ENCODE measurements at places on chromosomes 7 and 10. TPM values are rescaled to one million over a fixed set of nuclear protein-coding genes. Genes with fewer than 3 reads are reported as not detected.
A peak's percentile ranks its signal among the peaks of the same experiment; 100 is the strongest.

Gene ANKRD7
- total RNA-seq, result 0.59 TPM

DNA sequence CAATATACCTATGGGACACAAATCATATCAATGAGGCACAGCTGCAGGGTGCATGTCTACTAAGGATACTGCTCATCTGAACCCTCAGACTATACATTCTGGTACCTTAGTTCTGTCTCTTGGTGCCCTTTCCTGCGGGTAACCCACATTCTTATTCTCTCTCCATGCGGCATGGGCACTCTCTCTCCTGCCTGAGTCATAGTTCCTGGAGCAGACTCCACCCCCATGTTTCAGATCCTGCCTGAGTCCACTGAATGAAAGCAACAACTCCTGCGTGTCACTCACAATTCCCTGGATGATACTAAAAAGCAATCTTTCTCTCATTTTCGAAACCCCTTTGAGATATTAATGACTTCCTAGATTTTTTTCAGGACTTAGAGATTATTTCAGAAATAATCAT lies 653.1 kb upstream of the C7orf33 start:
- no peak for DNase-seq

GRCh38 chr7:50857804-50858489 lies 75.3 kb upstream of the GRB10 start:
- DNase-seq, result peak; percentile 54

GRCh38 chr10:110268971-110269370 lies 35.7 kb downstream of the SMNDC1 start:
- no peak for DNase-seq

DNA sequence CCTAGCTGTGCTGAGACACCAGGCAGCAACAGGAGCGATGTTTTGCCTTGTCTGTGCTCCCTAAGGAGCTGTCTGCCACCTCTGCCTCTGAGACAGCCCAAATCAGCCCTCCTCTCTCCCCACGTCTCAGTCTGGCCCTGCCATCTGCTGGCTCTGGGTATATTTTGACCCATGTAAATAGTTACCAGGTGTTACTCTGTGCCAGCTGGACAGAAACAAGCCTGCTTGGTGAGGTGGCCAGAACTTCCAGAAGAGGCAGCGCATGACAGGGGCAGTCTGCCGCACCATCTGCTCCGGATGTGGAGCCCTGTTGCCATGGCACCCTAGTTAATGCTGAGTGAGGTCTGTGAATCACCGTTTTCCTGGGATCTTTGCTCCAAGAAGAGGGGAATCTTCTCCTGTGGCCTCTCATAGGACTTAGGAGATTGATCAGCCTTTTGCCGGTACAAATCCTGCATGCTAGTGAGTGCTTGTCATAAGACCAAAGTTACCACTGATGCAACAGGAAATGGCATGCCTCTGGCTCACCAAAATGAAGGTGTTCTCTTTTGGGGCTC lies 31.8 kb downstream of the GSTO2 start:
- DNase-seq, result peak; percentile 83

DNA sequence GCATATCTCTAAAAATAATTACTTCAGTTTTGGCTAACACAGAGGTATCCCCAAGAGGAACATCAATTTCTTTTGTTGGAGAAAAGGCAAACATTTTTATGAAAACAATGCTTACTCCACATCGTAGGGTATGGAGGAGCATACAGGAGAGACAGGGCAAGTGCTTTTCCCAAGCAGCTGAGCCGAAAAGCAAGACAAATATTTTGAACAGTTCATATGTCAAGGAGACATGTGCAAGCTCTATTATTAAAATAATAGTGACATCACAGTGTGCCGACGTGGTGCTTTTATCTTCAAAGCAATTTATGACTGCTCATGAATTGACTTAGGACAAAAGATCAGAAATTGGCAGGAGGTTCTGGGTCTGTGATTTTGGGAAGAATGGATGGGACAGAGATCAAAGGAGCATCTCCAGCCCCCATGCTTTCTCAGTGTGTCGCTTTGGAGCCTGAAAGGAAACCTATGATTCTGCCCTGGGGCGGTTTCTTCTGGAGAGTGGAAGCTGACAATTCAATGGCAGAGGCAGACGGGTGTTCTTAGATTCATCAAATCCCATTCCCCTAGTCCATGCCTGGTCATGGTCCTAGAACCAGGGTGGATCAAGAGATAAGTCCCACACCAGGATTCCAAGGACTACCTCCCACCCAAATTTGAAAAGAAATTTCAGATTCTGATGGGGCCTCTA lies 97.1 kb downstream of the JCAD start:
- no peak for DNase-seq

Gene TRIP6
- 13.6 TPM for total RNA-seq

DNA sequence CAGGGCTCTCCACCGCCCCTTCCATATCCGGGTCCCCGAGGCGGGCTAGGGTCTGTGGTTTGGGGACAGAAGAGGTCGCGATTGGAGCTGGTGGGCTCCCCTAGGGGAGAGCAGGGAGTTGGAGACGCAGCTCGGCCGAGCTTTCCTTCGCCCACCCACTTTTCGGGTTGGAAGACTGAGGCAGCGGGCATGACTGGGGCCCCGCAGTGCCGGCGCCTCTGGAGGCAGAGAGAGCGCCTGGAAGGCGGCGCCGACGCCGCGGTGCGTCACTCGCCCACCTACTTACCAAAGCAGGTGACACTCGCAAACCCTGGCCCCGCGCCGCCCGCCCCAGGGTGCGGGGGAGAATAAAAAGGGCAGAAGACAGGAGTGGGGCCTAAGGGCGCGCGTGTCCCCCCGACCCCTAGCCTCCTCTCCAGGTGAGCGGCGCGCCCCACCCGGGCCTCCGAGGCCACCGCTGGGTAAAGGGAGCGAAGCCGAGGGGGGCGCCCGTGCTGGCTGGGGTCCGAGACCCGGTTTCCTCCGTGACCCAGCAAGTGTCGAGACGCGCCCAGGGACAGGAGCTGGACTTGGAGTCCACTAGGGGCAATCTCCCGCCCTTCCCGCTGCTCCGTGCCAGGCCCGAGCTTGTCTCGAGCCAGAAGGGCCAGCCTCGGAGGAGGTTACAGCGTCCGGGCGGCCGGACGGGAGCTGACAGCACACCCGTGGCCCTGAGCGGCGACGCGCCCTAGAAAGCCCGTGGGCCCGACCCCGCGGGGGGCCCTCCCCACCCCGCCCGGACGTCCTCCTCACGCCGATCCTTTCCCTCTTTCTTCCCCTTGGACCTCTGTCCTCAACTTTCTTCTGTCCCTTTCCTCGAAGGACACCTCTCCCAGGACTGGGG lies 34.4 kb upstream of the GRID1 start:
- peak; percentile 69 for DNase-seq

Gene C7orf33
- total RNA-seq, result not detected

Gene FKBP6
- not detected for total RNA-seq

GRCh38 chr10:118271671-118272070 lies 70.5 kb downstream of the FAM204A start:
- DNase-seq, result no peak

Gene EMX2
- total RNA-seq, result 0.42 TPM

Gene PAX4
- total RNA-seq, result not detected

GRCh38 chr7:103680161-103681144 lies 234.4 kb upstream of the SLC26A5 start:
- DNase-seq, result no peak

DNA sequence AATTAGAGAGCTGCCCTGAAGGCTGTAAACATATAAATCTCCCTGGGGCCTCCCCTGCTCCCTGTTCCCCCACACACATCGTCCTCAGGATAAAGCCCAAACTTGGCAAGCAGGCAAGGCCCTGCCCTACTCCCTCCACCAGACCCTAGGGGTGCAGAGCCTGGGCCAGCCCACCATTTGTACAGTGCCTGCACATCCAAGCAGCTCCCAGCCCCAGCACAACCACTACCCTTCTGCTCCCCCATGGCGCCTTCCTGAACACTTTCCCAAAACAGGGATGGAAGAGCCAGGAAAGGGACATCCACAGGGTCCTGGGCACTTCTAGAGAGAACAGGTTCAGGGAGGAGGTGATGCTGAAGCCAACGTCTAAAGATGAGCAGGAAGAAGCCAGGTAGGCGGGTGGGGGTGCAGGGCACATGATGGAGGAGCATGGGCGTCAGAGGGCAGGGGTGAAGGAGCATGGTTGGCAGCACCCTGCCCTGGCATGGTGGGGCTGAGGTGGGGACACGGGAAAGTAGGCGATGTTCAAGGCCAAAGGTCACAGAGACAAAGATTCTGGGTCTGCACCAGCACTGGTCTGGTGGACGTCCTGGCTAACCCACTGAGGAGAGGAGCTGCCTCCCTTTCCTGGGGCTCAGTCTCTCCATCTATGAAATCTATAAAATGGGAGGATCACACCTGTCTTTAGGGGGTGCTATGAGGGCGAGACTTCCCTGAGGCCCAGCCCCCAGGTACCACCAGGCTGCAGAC lies 140.6 kb downstream of the ARHGAP22 start:
- DNase-seq, result no peak

Gene NKX1-2
- not detected for total RNA-seq

Gene PLAC9
- 23.2 TPM for total RNA-seq

DNA sequence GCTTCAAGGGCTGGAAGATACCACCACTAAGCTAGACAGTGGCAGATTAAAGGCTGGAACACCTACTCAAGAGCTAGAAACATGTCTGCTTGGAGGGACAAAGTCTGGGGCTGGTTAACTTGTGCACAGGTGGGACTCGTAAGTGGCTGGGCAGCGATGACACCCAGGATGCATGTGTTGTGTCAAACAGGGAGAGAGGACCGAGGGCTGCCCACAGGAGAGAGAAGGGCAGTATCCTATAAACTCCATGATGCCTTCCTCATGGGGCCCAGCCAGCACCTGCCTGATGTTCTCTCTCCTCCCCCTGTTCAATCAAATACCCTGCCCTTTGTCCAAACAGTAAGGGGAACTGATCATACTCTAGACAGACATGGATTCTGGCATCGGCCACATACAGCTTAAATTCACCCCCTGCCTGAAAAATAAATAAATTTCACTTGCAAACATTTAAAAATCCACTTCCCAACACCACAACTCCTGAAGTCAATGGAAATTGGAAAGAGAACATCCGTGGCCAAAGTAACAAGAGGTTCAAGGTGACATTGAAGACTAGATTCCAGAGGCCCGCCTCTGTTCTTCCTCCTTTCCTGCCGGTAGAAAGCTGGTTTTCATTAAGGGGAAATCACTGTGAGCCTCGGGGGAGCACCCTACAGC lies 50.6 kb downstream of the CHST15 start:
- no peak for DNase-seq

GRCh38 chr7:140069298-140069949 lies 6.7 kb upstream of the PARP12 start:
- DNase-seq, result no peak

DNA sequence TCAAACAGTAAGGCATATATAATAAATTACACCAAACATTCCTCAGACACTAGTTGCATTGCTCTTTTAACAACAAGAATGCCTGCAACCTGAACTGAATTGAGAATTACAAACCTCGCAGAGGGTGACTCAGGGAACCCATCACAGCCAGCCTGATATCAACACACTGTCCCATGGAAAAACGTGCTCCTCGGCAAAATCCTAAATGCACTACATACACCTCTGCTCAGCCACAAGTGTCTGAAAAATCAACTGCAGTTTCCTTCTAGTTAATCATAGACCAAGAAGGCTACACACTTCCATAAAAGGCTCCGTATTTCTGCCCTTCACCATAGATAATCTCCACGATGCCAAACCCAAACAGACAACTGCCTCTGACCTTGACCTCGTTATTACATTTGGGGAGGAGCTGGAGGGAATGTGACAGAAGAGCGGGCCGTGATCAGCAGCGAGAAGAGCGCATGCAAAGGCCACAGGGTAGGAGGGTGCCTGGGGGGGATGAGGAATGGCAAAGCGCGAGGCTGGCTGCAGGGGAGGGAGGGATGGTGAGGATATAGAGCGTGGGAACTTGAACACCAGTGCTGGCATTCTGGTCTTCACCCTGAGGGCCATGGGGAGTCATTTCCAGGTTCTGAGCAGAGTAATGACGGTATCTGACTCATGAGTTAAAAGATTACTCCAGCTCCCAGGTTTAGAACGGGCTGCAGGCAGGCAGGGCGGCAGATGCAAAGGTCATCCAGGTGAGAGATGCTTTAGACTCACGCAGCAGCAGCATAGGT lies 201.9 kb upstream of the FRMD4A start:
- no peak for DNase-seq

Gene ITGB8
- 4.8 TPM for total RNA-seq

- DNase-seq, result no peak
Observed at GRCh38 chr10:478471-479245, 210.8 kb downstream of the DIP2C start.

GRCh38 chr10:49071160-49071761 lies 44.1 kb downstream of the VSTM4 start:
- no peak for DNase-seq

- no peak for DNase-seq
Observed at GRCh38 chr7:29190349-29191045, 4.1 kb upstream of the CHN2 start.

DNA sequence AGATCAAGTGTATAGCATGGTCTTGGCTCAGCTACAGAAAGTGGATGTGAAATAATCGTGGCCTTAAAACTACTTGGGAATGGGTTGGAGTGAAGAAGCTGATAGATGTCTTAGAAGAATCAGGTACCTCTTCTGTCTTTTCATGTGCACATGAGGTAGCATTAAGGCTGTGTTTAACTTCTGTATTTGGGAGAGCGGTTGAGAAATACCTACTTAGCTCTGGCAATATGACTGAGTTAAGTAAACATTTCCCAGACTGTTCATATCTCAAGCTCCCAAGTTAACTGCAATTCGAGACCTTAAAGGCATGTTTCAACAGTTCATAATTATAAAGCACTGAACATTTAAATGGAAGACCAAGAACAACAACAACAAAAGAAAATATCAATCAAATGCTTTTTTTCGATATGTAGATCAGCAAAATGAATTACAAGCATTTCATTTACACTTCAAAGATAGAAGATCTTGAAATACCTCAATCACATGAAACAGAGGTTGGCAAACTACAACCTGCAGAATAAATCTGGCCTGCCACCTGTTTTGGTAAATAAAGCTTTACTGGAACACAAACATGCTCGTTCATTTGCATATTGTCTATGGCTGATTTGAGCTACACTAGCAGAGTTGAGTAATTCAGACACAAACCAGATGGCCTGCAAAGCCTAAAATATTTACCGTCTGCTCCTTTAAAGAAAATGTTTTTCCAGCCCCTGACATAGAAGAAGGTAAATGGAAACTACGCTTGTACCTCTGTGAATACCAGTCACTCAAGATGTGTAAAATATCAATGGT lies 337.1 kb upstream of the GLI3 start:
- no peak for DNase-seq

Gene FGL2
- total RNA-seq, result 11.9 TPM
